ENCODE measurements at places on chromosomes 3 and 15.

DNA sequence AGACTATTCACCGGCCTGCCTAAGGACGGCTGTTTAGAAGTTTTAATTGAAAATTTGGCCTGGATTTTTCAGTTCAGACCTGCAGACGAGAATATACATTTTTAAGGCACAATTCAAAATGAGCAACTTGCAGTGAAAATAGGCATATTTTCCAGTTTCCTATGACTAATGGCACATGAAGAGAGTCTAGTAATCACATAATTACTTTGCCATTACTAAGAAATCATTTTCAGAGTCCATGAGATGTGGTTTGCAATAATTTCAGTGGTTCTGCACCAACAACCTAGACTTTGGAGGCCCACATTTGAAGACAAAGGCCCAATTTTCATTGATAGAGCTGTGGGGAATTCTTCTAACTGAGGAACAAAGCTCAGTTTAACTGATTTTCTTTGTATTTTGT lies 205.3 kb downstream of the SOX2 start:
- DNase-seq, result no peak

DNA sequence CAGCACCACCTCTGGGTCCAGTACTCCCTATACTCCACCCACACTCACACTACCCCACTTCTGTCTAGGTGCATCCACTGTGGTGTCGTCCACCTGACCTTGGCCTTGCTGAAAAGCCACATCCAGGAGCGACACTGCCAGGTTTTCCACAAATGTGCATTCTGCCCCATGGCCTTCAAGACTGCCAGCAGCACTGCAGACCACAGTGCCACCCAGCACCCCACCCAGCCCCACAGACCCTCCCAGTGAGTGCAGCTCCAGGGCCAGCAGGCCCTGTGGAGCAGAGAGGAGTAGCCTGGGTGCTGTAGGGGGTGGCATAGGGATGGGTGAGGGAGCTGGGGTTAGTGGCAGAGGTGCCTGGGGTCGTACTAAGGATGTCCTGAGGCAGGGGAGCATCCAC lies 19.4 kb upstream of the ALPK3 start:
- no peak for DNase-seq

GRCh38 chr15:92848852-92849598 lies 51.1 kb upstream of the CHD2 start:
- no peak for DNase-seq

- no peak for DNase-seq
Observed at GRCh38 chr15:82571722-82572222, 31.5 kb upstream of the RPS17 start.

DNA sequence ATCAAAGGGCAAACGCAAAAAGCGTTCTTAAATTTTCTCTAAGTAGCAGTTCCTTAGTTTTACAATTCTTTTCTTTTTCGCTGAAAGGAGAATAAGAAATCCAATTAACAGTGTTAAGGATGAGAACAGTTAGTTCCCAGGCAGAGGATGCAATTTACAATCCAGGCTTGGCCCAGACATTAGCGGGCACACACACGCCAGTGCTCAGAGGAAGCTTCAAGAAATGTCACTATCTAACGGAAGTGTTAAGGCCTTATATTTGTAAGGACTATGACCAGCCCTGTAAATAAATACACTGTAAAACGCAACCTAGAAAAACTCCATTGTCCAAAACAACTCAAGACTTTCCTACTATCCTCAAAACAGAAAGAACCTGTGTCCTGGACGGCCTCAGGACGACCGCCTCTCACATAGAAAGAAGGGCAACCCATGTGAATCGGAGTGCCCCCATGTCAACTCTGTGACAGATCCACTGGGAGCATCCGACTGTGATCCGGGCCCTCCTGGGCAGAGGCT lies 1.3 kb downstream of the ACAP2 start:
- no peak for DNase-seq

- no peak for DNase-seq
Observed at GRCh38 chr15:33680336-33680735, 288.0 kb upstream of the CHRM5 start.

GRCh38 chr15:52448011-52448890 lies 80.4 kb downstream of the MYO5A start:
- DNase-seq, result no peak

DNA sequence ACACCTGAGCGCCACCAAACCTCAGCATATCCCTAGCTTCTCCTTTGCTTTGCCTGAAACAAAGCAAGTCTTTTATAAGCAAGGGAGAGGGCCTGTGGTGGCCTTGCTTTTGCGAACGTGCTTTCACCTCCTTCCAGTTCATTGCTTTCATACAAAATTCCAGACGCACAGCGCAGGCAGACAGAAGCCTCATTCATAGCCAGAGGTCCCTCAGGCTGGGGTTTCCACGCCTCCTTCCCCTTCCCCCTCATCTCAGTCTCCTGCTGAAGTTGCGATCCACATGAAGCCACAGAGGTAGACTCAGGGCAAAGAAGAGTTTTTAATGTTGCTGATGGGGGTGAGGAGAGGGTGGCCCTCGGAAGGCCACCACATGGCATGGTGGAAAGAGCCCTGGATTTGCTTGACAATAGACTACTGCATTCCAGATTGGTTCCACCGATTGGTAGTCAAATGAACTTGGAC lies 59.4 kb upstream of the FLNB start:
- no peak for DNase-seq

- DNase-seq, result no peak
Observed at GRCh38 chr3:78368636-78369345, 1328.9 kb downstream of the ROBO2 start.

DNA sequence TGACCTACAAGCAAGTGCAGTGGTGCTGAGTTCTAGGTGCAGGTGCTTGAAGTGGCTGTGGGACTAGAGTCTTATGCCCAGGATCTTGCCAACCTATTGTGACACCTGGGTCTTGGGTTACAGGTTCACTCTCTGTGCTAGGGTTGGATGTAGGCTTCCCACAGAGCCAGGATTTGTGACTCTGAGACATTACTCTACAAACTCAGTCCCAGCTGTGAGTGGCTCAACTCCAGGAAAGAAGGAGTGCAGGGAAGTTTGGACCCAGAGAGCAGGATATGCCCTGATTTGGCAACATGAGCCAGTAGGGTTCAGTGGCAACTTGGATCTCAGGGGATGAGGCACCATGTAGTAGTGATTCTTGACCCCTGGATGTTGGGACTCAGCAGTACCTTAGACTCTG lies 182.2 kb downstream of the LPP start:
- no peak for DNase-seq

DNA sequence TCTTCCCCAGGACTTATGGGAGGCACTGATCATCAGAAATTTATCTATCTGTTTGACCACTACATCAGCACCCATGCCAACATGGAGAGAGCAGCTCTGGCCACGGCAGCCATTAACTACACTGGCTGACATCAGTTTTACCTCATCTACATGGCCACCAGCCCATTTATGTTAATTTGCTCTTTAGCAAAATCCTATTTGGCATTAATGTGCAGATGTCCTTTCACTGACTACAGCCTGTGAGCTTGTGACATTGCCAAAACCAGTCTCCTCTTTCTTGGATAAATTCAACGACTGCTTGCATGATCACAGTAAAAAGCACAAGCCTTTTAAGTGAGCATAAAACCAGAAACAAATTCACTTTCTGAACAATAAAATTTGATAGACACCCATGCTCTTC lies 47.5 kb downstream of the NR1I2 start:
- no peak for DNase-seq

GRCh38 chr3:76040946-76041345 lies 255.6 kb upstream of the ZNF717 start:
- no peak for DNase-seq

Data from stimulated activated CD4-positive, alpha-beta T cell treated with anti-CD3 and anti-CD28 coated beads, Interleukin-4, amount 100 ng/mL, for 48 hours (primary cell).